ENCODE measurements at places on chromosomes 5 and 9.

DNA sequence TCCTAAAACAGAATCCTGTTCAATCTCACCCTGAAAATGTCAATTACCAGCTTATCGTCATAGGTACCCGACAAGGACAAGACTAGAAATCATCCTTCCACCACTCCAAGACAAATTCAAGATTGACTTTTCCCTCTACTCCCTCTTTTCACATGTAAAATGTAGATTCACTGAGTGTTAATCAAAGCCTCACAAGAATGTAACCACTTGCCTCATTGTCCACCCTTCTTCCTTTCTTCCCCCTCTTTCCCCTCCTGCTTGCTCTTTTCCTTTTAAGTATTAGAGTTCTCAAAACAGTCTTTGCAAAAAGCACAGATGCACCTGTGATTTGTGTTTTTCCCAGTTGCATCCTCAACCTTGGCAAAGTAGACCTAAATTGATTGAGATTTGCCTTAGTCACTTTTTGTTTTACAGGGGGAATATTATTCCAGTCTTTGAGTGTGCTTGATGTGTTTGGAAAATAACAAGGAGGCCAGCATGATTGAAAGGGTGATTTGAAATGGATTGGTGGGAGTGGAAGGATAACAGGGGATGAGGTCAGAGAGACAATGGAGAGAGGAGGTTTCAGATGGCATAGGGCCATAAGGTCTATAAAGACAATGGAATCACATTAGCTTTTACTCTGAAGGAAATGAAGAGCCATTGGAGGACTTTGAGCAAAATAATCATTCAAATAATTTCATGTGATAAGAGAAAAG lies 231.3 kb upstream of the TYRP1 start:
- DNase-seq = no peak

- no peak for DNase-seq
These were observed 80.3 kb downstream of the HSD17B4 start for GRCh38 chr5:119532637-119533036.

DNA sequence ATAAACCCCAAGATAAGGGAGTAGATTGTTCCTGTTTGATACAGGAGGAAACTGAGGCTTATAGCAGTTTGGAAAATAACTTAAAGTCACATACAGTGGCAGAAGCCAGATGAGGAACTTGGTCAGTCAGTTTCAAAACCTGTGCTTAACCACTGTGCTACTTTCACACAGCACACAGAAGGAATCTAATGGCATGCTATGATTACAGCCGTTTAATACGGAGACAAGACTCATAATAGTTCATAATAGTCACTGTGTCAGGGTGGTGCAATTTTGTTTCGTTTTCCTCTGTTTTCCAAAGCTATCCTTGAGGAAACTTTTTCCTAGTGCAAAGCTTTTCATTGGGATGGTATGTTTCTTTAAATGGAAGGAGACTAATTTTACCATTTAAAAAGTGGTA lies 112.3 kb downstream of the GCNT1 start:
- DNase-seq = no peak

DNA sequence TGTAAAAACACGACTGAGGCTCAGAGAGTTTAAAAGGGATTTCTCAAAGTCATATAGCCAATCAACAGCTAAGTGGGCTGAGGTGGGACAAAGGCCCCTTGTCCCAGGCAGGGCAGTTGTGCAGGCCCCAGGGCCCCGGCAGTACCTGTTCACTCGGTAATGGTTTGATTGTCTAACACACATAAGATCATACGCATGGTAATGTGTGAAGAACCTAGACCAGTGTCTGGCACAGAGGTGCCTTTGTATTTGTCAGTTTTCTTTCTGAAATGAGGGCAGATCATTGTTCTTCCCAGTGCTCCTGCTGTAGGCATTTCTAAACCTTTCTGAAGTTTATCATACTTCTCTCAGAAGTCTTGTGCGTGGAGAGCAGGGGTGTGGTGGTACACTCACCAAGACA lies 66.8 kb downstream of the IPPK start:
- no peak for DNase-seq

- no peak for DNase-seq
These were observed 104.4 kb downstream of the ARHGAP26 start for GRCh38 chr5:142874540-142874939.

- no peak for DNase-seq
These were observed 48.4 kb downstream of the NDFIP1 start for GRCh38 chr5:142156839-142157463.

GRCh38 chr5:1077026-1077425 lies 34.8 kb downstream of the SLC12A7 start:
- DNase-seq = no peak

DNA sequence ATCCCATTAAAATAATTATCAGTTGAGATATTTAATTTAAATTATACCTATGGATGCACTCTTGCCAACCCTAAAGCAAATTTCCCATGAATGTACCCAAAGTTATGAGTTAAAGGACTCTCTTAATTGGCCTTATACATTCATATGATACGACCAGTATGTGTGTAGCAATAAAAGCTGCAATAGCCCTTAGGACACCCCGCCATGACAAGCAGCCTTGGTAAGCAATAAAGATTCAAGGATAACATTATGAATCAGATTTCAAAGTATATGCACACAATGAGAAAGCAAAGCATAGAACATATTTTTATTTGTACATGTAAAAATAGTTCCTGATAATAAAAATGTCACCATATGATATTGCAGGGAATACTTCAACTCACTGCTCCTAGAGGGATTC lies 1699.3 kb upstream of the CDH9 start:
- no peak for DNase-seq

- DNase-seq = no peak
These were observed 228.5 kb downstream of the KDM4C start for GRCh38 chr9:6986141-6986815.

DNA sequence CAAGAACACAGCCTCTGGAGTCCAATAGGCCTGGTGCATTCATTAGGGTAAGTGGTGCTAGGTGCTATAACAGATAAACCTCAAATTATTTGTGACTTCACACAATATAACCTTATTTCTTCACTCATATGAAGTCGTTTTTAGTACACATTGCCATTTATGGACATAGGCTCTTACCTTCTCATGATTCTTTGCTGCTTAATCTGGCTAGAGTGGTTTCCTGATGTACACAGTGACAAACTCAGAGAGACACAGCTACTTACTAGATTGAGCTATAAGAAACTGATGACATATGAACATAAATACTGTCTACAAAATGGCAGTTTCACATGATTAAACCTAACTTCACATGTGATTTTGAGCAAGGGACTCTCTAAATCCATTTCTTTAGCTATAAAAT lies 14.2 kb upstream of the SUB1 start:
- no peak for DNase-seq

DNA sequence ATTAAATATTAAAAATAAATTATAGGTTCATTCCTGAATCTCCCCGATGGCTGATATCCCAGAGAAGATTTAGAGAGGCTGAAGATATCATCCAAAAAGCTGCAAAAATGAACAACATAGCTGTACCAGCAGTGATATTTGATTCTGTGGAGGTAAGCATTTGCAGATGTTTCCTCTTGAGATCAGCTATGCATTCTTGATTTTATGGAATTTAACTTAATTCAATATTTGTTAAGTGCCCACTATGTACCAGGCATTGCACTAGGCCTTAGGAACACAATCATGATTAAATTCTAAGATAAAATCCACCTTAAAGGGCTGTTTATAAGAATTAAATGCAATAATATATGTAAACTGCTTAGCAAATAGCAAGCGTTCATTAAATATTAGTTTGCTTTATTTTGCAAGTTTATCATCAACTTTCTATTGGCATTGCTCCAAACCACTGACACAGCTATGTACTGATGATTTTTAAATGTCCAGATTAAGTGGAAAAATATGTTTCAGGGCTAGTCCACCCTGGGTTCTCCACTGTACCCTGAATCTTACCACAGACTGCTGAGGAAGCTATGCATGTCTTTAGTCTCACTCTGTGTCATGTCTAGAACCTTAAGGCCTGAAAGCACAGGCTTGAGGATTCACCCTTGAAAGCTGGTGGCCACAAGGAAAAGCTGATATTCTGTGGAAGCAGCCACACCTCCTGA lies 33.2 kb downstream of the SLC22A4 start:
- no peak for DNase-seq

DNA sequence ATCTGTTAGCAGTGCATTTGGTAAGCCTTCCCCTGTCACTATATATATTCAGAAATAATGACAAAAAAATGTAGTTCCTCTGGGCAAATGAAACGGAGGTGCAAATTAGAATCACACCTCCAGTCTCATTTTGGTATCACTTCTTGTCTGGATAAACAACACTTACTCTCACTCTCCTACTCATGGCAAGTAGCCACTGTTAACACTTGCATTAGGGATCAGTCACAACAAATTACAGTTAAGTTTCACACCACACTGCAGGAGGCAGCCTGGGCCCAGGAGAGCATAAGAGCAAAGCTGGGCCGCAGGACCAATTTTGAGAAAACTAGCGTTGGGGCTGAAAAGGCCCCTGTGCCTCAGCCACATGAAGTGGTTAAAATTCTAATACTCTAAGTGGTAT lies 161.0 kb downstream of the ELAVL2 start:
- no peak for DNase-seq

DNA sequence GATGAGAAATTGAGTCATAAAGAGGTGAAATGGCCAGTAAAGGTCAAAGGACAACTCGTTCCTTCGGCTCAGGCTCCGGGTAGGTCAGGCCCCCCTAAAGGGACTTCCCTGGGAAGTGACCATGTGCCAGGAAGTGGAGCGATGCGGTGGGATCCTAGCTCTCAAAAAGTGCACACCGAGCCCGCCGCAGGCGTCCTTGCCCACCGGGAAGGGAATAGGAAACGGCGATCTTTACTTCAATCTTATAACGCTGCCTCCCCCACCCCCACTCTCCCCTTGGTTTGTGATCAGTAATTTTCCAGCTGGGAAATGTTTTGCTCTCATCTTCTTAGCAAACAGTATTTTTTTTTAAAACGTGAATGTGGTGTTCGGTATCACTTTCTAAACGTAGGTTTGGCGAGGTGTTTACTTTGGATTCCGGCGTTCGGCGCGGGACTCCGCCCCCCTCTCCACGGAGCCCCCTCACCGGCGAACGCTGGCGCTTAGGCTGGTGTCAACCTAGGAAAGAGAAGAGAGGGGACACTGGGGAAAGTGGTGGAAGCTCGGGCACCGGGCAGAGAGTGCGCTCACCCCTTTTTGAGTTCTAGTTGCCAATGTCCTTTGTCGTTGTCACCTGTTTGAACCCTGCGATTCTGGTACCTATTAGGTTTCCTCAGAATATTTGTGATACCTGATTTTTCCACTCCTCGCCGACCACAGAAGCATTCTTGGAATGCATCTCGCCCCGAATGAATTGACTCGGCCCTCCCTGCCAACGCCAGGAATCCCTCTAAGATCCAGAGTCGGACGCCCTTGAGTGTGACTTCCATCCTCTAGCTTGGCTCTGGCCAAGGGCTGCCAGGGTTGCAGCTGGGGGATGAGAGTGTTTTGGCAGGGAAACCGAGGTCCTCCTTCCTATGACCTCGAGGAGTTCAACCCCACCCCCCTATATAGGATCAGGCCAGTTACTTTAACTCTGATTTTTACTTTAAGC lies 1.8 kb upstream of the KLF4 start:
- no peak for DNase-seq

GRCh38 chr9:81976351-81976750 lies 12.2 kb upstream of the SPATA31D1 start:
- no peak for DNase-seq

- no peak for DNase-seq
These were observed 177.9 kb upstream of the KLF4 start for GRCh38 chr9:107667231-107668070.

DNA sequence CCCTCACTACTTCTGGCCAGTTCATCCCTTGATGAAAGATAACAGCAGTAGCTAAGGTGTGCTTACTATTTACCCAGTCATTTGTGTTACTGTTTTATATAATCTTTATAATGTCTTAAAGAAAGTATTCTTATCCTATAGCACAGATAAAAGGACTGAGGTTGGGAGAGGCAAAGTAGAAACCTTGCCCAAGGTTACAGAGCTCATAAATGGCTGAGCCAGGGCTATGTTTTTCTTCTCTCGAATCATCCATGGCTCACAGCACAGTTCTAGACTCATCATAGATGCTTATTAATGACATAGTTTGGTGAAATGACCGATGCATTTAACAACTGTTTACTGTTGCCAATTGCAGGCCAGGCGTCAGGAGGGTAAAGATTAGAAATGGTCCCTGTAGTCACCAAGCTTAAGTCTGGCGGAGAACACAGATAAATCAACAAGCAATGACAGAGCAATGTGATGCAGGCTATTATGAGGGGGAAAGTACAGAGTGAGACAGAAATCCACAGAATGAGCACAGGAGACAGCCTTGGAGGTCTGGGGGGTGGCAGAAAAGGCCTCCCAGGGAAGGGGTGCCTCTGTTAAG lies 65.6 kb upstream of the ZNF622 start:
- no peak for DNase-seq

GRCh38 chr9:22332202-22332601 lies 114.4 kb upstream of the DMRTA1 start:
- no peak for DNase-seq

- no peak for DNase-seq
These were observed 16.2 kb downstream of the DUSP1 start for GRCh38 chr5:172754596-172755356.

DNA sequence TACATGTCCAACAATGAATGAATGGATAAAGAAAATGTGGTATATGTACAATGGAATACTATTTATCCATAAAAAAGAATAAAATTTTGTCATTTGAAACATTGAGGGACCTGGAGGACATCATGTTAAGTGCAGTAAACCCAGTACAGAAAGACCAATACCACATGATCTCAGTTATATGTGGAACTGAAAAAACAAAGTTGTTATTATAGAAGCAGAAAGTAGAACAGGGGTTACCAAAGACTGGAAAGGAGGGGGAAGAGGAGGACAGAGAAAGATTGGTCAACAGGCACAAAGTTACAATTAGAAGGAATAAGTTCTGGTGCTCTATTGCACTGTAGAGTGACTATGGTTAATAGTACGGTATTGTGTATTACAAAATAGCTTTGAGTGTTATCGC lies 233.8 kb downstream of the SEMA6A start:
- DNase-seq = no peak

GRCh38 chr9:105127863-105128220 lies 116.6 kb upstream of the SLC44A1 start:
- peak; percentile 29 for DNase-seq

DNA sequence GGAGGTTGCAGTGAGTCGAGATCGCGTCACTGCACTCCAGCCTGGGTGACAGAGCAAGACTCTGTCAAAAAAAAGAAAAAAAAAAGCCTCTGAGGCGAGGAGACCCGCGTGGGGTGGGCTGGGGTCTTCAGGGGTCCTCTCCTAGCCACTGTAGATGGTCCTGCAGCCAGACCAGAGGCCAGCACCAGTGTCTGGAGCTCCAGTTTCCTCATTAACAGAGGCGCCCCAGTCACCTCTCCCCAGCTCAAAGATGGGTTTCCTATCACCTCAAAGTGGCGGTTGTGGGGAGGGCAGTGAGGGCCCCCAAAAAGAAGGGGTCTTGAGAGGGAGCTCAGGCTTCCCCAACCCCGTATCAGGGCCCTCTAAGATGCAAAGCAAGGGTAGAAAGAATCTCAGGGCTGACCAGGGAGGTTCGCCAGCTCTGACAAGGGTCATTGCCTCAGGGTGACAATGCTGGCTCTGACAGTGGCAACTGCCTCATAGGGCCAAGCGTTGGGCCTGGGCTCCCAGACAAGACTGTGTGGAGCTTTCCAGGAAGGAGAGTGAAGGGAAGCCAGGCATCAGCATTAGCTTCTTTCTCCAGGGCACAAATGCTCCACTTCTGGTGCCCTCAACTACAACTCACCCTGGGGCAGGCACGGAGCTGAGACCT lies 15.0 kb downstream of the STK10 start:
- DNase-seq = no peak
